ENCODE measurements at places on chromosomes 1 and 21. TPM values are rescaled to one million over a fixed set of nuclear protein-coding genes. Genes with fewer than 3 reads are reported as not detected.

DNA sequence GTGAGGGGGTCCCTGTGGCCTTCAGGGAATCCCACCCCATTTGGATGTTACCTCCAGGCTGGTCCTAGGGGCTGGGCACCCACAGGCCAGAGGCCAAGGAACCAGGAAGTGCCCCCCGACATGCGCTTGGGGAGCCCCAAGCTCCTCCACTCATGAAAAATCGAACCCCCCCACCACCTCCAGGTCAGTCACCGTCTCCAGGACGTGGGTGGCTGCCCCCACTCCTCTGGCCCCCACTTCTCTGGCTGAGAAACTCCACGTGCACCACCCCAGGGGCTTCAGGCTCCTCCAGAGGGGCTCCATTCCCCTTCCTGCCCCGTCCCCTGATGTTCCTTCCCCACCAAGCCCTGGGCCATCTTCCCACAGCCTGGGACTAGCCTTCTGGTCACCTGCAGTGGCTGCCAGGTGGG, 30.5 kb upstream of the POFUT2 start:
- no peak for DNase-seq

GRCh38 chr21:40841524-40842196, 5.3 kb downstream of the DSCAM start:
- DNase-seq = peak; percentile 54

The UBXN10 gene
- 0.32 TPM for polyA plus RNA-seq

The RHEX gene
- polyA plus RNA-seq = 0.29 TPM

The KCNH1 gene
- polyA plus RNA-seq = 0.40 TPM

The CFAP107 gene
- 0.55 TPM for polyA plus RNA-seq

- no peak for DNase-seq
These were observed 320.7 kb downstream of the RRAGC start for GRCh38 chr1:38538834-38539233.

The RNF223 gene
- 0.19 TPM for polyA plus RNA-seq

DNA sequence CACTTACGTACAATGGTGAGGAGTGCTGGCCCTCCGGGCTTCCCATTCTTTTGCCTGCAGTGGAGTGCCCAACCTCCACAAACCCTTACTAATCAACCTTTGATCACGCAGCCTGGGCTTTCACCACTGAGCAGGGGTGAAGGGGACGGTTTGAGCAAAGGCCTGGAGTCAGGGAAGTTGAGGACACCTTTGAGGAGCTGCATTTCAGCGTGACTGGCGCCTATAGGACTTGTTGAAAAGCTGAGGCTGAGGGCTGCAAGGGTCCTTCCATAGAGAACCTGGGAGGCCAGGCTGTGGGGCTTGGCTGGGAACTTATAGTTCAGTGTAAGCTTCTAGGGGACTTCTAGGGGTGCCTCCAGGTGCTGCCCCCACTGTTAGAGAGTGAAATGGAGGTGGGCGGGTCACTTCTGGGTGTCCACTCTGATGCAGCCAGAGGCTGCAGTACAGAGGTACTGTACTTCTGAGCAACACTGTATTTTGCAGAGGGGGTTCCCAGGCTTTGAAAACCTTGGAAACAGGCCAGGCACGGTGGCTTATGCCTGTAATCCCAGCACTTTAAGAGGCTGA, 9.8 kb downstream of the SYTL1 start:
- no peak for DNase-seq

- DNase-seq = no peak
These were observed 8.8 kb upstream of the FAM20B start for GRCh38 chr1:179016706-179017382.

- peak; percentile 34 for DNase-seq
These were observed 978 bp downstream of the PRDM15 start for GRCh38 chr21:41877901-41878830.

DNA sequence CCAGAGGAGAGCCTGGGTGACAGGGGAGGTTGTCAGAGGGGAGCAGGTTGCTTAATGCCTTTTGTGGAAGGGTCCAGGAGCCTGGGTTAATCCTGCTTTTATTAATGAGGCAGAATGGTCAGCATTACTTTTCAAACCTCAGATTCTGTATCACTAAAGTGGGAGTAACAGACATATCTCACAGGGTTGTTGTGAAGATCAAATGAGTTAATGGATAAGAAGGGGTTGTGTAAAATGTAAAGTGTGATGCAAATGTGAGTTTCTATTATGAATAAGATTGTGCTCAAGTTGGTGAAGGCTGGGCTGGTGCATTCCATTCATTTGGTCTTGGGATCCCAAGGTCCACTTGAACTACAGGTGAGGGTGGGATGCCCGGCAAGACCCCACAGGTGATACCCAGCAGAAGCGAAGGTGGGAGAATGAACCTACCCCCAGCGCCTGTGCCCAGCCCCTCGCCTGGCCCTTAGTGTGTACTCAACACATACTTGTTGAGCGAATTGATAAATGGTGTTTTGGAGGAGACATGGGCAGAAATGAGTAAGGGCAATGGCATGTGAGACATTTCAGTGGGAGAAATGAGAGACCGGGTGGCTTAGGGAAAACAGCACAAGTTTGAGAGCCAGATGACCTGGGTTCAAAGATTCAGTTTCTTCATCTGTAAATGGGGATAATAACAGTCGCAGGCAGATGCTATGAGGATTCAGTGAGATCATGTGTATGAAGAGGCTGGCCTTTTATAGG, 6.2 kb downstream of the SLC26A9 start:
- no peak for DNase-seq

The DNASE2B gene
- not detected for polyA plus RNA-seq

DNA sequence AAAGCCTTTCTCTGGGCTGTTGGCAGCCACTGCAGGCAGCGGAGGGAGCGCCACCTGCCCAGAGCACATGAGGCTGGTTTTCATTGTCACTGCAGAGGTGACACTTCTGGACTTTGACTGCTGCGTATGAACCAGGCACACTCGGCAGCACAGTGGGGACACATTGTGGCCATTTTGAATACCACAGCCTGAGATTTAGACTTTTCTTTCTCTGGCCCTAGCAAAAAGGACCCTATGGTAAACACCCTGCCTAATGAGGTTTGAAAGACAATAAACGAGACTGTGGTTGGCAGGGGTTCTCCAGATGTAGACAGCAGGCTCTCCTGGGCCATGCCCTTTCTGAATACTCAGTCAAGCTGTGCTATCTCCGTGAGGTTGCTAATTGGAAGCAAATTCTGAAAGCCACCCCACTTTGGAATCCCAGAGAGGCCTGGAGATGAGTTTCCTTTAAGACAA, 12.0 kb upstream of the KCNE2 start:
- peak; percentile 61 for DNase-seq

- DNase-seq = no peak
These were observed 61.6 kb upstream of the TENT5B start for GRCh38 chr1:27074175-27074780.

GRCh38 chr1:149848340-149849110, 50.8 kb upstream of the BOLA1 start:
- no peak for DNase-seq
